Fibroblast of skin of abdomen (primary cell): ENCODE measurements at places on chromosomes 16 and 17.
A peak's percentile ranks its signal among the peaks of the same experiment; 100 is the strongest.

- DNase-seq: peak; percentile 56
Observed at GRCh38 chr16:48542020-48542473, 67.9 kb downstream of the N4BP1 start.

GRCh38 chr17:17493986-17494466, 2.2 kb downstream of the RASD1 start:
- DNase-seq: no peak

DNA sequence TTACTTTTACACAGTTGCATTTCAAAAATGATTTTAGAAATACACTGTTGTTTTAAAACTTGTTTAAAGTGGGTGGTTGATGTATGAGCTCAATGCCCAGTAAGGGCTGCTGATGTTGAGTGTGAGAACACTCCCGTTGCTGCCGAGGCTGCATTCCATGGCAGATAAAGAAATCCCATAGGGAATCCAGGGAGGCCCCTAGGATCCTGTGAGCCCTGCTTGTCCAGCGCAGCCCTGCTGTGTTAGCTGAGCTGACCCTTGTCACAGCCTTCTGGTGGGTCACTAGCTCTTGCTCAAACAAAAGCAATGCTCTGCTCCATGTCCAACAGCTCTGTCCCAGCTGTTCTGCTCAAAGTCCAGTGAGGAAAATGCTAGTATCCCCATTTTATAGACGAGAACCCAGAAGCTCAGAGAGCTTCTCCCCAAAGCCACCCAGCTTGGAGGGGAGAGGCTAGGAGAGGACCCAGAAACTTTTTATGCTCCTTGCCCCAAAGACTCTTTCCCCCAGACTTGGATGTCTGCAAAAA, 18.6 kb upstream of the COL1A1 start:
- DNase-seq: peak; percentile 81

GRCh38 chr17:37430051-37430627, 23.5 kb downstream of the TADA2A start:
- DNase-seq: peak; percentile 55

DNA sequence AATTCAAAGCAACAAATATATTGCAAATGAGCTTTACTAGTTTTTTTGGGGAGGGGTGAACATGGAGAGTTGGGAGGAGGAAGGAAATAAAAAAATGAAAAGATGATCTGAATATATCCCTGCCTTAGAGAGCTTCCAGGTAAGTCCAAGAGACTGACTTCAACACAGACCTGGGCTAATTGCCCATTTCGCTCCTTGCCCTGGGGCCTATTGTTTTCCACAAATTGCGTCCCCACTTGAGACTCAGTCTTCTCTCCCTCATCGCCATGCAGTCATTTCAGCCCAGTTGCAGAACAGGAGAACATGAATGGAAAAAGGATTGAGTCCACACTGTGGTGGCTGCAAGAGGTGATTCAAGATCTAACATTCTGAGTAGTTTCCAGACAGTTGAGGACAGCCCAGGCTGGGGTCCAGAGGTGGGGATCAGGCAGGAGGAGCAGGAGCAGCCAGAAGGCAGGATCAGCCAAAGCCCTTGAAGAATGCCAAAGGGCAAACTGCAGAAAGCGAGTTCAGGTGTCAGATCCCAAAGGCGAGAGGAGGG, 21.6 kb upstream of the TOB1 start:
- DNase-seq: no peak

- DNase-seq: no peak
Observed at GRCh38 chr16:84557059-84557458, 52.6 kb upstream of the MEAK7 start.

DNA sequence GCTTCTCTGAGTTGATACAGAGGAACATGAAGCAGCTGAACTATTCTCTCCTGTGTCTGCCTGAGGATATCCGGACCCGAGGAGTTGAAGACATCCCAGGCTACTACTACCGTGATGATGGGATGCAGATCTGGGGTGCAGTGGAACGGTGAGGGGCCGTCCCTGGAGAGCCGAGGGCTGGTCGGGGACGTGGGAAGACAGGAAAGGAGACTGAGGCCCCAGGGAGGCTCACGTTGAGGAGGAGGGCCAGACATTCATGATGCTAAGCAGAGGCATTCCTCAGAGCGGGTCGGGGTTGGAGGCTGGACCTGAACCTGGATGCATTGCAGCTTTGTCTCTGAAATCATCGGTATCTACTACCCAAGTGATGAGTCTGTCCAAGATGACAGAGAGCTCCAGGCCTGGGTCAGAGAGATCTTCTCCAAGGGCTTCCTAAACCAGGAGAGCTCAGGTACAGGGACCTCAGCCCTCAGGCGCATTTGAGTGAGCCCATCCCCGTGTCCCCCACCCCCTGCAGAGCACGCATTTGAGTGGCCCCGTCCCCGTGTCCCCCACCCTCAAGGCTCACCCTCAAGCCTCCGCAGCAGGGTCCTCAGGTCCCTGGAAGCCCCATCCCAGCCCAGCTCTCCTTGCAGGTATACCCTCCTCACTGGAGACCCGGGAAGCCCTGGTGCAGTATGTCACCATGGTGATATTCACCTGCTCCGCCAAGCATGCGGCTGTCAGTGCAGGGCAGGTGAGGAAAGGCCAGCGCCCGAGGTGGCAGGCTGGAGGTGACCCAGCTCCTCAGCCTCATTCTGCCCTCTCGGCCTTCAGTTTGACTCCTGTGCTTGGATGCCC, 8.3 kb downstream of the ALOX15B start:
- DNase-seq: no peak

- no peak for DNase-seq
Observed at GRCh38 chr17:78899361-78900260, 3.4 kb downstream of the CEP295NL start.

DNA sequence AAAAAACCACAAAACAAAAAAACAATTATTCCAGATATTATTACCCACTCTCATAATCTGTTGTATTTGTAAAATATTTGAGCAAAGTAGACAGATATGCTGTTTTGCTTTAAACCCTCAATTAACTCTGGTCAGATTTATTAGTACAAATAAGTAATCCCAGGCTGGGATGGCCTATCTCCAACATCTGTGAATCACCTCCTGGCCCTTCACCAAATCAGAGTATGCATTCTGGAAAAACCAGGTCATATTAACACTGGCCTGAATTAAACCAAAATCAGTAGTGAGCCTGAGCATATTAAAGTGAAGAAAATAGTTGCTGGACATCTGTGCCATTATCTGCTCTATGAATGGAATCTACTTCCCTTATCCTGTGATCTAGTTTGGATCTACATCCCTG, 41.0 kb downstream of the STAT3 start:
- DNase-seq: peak; percentile 90

- DNase-seq: no peak
Observed at GRCh38 chr16:85401370-85401916, 211.7 kb upstream of the GSE1 start.

DNA sequence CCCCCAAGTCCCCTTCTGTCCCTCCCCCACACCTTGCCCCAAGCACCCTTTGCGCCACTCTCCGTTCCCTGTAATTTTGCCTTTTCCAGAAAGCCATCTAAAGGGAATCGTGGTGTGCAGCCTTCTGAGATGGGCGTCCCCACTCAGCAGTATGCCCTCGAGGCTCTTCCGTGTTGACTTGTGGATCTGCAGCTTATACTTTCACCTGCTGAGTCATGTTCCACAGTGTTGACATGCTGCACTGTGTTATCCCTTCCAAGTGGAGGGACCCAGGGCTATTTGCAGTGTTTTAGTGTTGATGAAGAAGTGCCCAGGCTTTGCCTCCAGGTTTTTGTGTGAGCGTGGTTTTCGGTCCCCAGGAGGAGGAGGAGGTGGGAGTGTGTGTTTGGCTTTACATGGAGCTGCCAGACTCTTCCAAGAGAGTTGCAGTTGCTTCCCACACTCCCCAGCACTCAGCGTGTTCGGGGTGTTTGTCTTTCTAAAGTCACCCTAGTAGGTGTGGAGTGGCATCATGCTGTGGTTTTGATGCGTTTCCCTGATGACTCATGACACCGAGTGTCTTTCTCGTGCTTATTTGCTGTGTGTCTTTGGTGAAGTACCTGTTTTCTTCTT, 32.1 kb upstream of the JPT2 start:
- peak; percentile 3 for DNase-seq

DNA sequence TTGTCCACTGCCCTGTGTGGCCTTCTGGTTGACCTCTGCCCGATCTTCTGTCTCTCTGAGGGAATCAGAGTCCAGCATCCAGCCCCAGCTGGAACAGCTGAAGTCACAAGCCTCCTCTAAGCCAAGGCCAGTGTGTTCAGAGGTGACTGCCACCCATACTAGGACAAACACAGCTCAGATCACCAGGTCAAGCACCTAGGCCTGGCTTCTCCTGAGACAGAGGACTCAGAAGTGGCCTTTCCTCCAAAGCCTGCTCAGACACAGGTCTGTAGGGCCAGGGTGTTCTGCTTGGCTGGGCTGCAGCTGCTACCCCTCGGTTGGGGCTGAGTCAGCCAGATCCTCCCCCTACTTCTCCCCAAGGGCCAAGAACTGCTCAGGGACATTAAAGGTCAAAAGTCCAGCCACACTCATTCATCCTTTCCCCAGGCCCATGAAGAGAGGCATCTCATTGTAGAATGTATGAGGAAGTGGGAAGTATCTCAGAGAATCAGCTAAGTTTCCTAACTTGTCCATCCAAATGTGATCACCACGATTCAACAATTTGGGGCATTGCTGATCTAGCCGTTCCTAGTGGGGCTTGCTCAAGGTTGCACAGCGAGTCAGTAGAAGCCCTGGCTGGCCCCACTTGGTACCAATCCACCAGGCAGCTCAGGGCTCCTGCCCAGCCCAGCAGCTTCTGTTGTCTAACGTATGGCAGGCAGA, 7.6 kb downstream of the SLC46A1 start:
- no peak for DNase-seq

GRCh38 chr17:81707725-81708646, 4.1 kb upstream of the SLC25A10 start:
- DNase-seq: no peak

GRCh38 chr16:83959656-83960434, 6.8 kb downstream of the OSGIN1 start:
- no peak for DNase-seq

GRCh38 chr17:80124351-80124981, 22.5 kb downstream of the EIF4A3 start:
- DNase-seq: peak; percentile 37

DNA sequence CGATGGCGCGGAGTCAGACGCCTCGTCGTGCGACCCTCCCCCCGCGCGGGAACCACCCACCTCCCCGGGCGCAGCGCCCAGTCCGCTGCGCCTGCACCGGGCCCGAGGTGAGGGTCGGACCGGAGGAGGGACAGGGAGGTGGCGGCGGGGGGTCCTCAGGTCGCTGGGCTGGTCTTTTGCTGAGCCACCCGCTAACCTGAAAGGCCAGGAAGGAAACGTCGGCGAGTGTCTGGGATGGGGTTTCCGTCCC, 4.9 kb downstream of the TBX2 start:
- DNase-seq: no peak

DNA sequence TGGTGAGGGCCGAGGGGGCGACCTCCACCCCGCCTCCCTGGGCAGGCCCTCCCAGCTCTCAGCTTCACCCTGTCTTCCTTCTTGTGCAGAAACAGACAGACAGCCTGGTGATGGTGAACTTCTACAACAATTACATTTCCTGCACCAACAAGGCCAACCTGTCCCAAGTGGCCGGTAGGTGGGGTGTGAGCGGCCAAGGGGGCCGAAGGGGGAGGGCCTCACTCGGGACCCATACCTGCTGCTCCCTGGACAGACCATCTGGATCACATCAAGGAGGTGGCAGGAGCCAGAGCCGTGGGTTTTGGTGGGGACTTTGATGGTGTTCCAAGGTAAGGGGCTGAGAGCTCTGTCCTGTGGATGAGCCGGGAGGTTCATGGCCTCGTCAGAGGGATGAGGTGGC, 20.1 kb downstream of the CHMP1A start:
- DNase-seq: no peak

- DNase-seq: no peak
Observed at GRCh38 chr16:87602821-87603683, 744 bp downstream of the JPH3 start.

GRCh38 chr16:11783319-11784037, 13.6 kb downstream of the ZC3H7A start:
- DNase-seq: peak; percentile 57

DNA sequence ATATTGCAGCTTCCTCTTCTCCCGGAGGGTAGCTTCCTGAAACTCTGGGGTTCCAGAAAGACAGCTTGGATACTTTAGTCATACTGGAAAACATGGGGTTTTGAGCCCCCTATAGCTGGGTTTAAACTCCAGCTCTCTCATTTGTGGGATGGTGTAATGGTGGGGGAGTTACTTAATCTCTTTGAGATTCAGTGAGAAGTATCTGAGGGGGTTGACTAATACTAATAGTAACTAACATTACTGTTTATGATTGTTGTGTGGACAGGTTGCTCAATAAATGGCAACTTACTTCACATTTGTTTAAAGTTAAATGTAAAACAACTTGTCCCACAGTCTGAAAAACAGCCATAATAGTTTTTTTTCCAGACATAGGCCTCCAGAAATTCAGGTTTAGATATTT, 5.1 kb upstream of the SUZ12 start:
- DNase-seq: no peak
